Stimulated activated CD4-positive, alpha-beta T cell treated with anti-CD3 and anti-CD28 coated beads, Interleukin-12 subunit alpha, Interleukin-12 subunit beta, amount 100 ng/mL, for 48 hours (primary cell): ENCODE measurements at places on chromosomes 5 and 9.

GRCh38 chr5:116534964-116535651 is 39.5 kb downstream of the SEMA6A start:
- no peak for DNase-seq

DNA sequence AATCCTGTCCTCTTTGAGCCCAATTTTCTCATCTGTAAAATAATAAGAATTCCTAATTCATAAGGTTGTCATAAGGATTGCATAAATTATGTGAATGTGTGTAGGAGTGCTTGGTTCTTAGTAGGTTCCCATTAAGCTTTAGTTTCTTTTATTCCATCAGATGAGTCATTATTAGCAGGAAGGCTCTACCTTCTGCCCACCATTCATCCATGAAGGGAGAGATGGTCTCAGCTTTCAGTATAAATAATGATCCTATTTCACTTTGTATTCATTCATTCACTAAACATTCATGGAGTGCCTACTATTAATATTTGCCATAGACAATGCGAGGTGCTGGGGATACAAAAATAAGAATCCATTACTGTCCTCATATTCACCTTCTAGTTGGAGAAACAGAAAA is 3.0 kb downstream of the CMYA5 start:
- no peak for DNase-seq

DNA sequence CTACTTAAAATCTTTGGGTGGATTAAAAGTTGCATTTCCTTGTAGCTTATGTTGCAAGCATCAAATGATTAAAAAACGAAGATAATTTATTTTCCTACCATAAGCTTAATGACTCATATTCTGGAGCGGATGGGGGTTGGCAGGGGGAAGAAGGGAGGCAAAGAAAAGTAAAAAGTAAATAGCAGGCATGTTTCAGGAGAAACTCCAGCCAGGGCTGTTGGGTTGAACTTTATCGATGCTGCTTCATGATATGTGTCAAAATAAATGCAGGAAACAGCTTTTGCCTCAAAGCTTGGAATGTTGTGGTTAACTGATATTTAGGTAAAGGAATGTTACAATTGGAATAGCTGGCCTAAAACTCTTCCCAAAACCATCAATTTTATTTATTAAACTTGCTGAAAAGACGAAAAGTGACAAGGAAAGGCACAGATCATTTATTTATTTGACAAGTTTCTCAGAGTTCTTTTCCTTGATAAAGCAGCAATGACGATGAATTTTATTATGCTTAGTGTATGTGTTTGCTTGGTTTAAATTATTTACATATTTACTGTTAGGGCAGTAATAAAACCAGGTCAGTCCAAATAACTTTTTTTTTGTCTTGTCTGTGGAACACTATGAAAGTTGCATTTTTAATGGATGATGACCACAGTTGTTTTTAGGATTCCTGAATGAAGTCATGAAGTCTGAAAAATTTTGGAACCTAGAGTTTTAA is 177.9 kb downstream of the PCSK1 start:
- DNase-seq, result no peak

GRCh38 chr5:98031496-98031895 is 742.0 kb upstream of the RGMB start:
- DNase-seq, result no peak

DNA sequence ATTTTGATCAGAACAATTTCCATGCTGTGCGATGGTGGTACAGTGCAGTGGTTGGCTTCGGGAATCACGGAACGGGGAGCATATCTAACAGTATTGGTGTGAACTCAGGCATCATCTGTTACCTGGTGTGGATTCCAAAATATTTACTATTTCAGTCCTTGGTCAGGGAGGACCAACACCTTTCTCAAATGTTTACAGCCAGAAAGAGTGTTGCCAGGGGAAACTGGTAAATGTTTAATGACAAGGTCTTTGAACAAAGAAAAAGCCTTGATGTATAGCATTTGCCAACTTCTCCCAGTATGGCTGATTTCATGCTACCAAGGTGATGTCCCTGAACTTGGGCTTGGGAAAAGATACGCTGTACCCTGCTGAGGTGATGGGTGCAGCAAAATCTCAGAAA is 145.6 kb upstream of the POC5 start:
- no peak for DNase-seq

DNA sequence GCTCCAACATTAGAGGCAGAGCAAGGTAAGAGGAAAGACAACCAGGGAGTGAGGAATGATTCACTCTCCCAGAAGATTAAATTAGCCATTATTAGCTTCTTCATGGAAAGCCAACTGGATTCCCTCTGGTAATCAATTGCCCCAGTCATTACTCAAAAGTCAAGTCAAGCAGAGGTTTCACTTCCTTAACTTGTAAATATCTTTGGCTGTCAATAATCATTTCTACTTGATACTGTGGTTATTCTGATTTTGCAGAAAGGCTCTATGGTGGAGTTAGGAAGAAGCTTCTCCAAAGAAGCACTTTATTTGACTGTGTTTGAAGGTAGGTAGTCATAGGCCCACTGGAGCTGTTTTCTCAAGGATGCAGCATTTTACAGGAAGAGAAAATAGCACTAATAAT is 78.0 kb downstream of the JAKMIP2 start:
- no peak for DNase-seq

- DNase-seq, result no peak
Measured at GRCh38 chr5:2549900-2550299, 201.6 kb downstream of the IRX2 start.

GRCh38 chr5:18052569-18052968 is 418.3 kb downstream of the TAF11L14 start:
- no peak for DNase-seq

GRCh38 chr5:14851050-14851419 is 20.5 kb downstream of the ANKH start:
- DNase-seq, result no peak
